H1 (cell line): ENCODE measurements at places on chromosomes 7 and 10.

DNA sequence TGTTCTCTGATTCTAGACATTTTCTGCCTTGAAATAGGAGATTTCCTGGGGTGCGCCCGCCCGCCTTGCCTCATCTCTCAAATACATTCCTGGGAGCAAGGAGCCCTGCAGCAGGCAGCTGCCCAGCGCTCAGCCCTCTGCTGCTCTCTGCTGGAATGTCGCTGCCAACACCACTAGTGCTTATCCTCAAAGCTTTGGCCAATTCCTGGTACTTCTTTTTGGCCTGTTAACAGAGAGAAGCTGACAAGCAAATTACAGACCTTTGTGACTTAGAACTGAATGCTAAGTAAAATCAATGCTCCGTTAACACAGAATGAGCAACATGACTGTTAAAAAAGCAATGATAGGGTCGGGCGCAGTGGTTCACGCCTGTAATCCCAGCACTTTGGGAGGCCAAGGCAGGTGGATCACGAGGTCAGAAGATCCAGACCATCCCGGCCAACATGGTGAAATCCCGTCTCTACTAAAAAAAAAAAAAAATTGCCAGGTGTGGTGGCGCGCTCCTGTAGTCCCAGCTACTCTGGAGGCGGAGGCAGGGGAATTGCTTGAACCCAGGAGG lies 41.9 kb upstream of the SYPL1 start:
- DNase-seq, result peak; percentile 63
- no peaks in the 10 kb centered on the region for H3K36me3 ChIP-seq
- H3K4me1 ChIP-seq, result no peaks in the 10 kb centered on the region

DNA sequence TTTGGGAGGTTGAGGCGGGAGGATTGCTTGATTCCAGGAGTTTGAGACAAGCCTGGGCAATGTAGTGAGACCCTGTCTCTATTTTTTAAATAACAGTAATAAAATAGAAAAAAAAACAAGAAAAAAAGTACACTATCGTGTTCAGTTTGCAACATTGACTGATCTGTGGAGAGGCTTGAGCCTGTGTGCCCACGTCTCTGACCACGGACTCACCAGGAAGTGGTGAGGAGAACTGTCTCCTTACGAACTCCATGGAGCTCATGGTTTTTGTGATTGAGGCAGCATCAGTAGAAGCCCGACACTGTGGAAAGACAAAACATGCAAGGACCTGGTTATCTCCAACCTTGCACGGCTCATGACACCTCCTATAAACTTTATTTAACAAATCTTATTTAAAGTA lies 23.9 kb upstream of the DNAJB6 start:
- no peak overlapping the region for H3K27ac ChIP-seq
- peaks cover 17% of the 10 kb centered on the region for H3K4me1 ChIP-seq
- no peak for DNase-seq
- H3K4me3 ChIP-seq, result no peak overlapping the region
- H3K36me3 ChIP-seq, result no peaks in the 10 kb centered on the region
- H3K27me3 ChIP-seq, result no peaks in the 10 kb centered on the region

DNA sequence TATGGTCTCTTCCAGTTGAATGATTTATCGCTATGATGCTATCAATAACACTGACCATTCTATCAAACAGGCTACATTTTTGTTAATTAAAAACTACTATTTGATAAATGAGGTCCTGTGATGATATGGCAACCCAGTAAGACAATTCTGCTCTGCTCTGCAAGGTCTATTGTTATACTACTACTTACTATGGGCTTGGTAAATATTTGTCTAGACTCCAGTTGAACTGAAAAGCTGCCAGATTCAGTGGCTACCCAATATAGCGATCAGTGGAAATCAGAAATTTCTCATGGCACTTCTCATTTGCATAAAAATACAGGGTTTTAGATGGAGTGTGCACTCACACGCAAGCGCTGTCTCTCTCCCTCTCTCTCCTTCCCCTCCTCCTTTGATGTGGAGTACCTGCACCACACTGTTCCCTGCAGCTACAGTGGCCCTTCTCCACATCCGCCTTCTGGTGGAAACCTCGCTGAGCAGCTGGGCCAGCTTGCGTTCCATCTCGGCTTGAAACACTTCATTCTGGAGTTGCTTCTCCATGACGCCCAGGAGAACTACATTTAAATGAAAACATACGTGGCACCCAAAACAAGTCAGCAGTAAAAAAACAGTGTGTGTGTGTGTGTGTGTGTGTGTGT lies 77.9 kb downstream of the KIAA1549 start:
- H3K36me3 ChIP-seq, result peaks cover 2% of the 10 kb centered on the region; the same call in 1 of the 2 replicates
- no peak overlapping the region for H3K27ac ChIP-seq
- no peak for DNase-seq

GRCh38 chr10:6091630-6092029 lies 2.8 kb downstream of the RBM17 start:
- no peaks in the 10 kb centered on the region for H3K36me3 ChIP-seq
- no peak overlapping the region for H3K27ac ChIP-seq
- H3K4me3 ChIP-seq, result no peak overlapping the region
- no peaks in the 10 kb centered on the region for H3K27me3 ChIP-seq
- no peak for DNase-seq

DNA sequence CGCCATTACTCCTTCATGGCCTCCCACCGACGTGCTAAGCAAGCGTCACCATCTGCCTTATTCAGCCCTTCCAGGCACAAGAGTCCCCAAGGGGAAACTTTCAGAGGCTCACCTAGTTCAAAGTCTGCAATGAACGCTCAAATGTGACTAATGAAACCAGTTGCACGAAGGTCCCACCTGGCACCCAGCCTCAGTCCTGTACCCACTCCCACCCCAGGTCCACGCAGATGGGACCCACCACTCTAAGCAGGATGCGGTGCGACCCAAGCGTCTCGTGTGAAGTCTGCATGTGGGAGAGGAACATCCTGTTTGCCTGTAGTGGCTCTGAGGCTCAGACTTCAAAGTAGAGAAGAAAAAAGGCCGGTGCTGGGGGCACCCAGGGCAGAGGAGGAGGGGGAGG lies 40.3 kb downstream of the RGS10 start:
- no peak for DNase-seq
- no peaks in the 10 kb centered on the region for H3K36me3 ChIP-seq
- no peak overlapping the region for H3K27ac ChIP-seq

- H3K36me3 ChIP-seq, result no peaks in the 10 kb centered on the region
- no peak overlapping the region for H3K27ac ChIP-seq
- H3K4me1 ChIP-seq, result no peaks in the 10 kb centered on the region
- no peak overlapping the region for H3K4me3 ChIP-seq
- H3K27me3 ChIP-seq, result no peaks in the 10 kb centered on the region
- no peak for DNase-seq
Measured at GRCh38 chr10:88640186-88640585, 24.1 kb upstream of the LIPF start.

- peaks cover 7% of the 10 kb centered on the region for H3K4me1 ChIP-seq
- H3K27me3 ChIP-seq, result no peaks in the 10 kb centered on the region
- H3K36me3 ChIP-seq, result no peaks in the 10 kb centered on the region
- H3K27ac ChIP-seq, result no peak overlapping the region
Measured at GRCh38 chr7:28061824-28062196, 118.8 kb downstream of the JAZF1 start.

DNA sequence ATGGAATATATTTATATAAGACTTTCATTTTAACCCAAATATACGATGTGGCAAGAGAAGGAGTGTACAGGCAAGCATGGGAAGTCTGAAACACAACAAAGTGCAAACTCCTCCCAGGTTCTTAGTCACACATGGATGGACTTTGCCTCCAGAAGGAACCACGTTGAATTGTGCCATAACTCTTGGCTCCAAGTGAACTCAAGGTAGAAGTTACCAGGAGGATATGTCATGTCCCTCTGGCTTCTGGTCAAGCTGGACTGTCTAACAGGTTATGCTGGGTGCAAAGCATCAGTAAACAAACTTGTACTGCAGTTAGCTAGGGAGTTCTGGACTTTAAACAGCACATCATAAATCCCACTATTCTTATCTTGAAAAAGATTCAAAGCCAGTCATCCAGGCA lies 328.3 kb upstream of the TEX47 start:
- H3K36me3 ChIP-seq, result no peaks in the 10 kb centered on the region
- H3K4me3 ChIP-seq, result no peak overlapping the region
- H3K27ac ChIP-seq, result no peak overlapping the region
- H3K4me1 ChIP-seq, result no peaks in the 10 kb centered on the region
- DNase-seq, result no peak

DNA sequence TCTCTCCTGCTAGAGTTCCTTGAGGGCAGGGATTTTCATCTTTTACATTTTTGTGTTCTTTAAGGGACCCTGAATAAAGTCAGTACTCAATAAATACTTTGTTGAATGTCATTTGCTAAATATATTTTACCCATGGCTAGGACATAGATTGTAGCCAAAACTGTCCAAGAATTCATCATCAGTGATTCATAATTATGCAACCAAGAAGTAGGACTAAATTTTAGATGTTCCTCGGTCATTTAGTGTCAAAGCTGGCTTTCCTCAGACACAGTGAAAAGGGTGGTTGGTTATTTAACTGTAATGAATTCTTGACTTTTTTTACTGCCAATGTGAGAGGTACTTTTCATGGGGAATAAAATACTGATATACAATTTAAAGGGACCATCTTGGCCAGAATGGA lies 3.3 kb downstream of the NUDT13 start:
- no peak for DNase-seq
- 0 out of 2 replicates have a peak, but pooled peaks cover 2% of the 10 kb centered on the region for H3K4me1 ChIP-seq
- no peaks in the 10 kb centered on the region for H3K27me3 ChIP-seq
- H3K27ac ChIP-seq, result no peak overlapping the region

GRCh38 chr7:140922741-140923345 lies 1.9 kb downstream of the BRAF start:
- no peak overlapping the region for H3K27ac ChIP-seq
- no peaks in the 10 kb centered on the region for H3K27me3 ChIP-seq
- H3K4me1 ChIP-seq, result peaks cover 8% of the 10 kb centered on the region
- H3K4me3 ChIP-seq, result 0 out of 2 replicates have a peak overlapping the region, but pooled peaks have one; percentile 80
- DNase-seq, result no peak

- H3K27me3 ChIP-seq, result no peaks in the 10 kb centered on the region
- peaks cover 9% of the 10 kb centered on the region for H3K4me1 ChIP-seq
- H3K27ac ChIP-seq, result no peak overlapping the region
- DNase-seq, result peak; percentile 28
Measured at GRCh38 chr7:43764039-43764761, 5.7 kb downstream of the BLVRA start.

DNA sequence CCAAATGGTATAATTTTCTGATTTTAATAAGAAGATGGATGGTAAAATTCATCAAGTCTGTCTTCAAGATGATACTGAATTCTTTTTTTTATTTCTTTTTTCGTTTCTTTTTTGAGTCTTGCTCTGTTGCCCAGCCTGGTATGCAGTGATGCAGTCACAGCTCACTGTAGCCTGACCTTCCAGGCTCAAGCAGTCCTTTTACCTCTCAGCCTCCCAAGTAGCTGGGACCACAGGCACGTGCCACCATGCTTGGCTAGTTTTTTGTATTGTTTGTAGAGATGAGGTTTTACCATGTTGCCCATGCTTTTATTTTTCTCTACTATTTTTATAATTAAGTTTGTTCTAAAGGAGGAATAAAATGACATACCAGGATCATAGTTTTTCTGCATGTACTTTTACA lies 52.1 kb upstream of the HELLS start:
- no peak for DNase-seq
- no peaks in the 10 kb centered on the region for H3K4me1 ChIP-seq
- H3K36me3 ChIP-seq, result no peaks in the 10 kb centered on the region
- no peak overlapping the region for H3K27ac ChIP-seq

GRCh38 chr7:140638173-140638791 lies 2.3 kb downstream of the DENND2A start:
- no peak overlapping the region for H3K27ac ChIP-seq
- H3K4me1 ChIP-seq, result peaks cover 27% of the 10 kb centered on the region
- H3K4me3 ChIP-seq, result no peak overlapping the region
- no peaks in the 10 kb centered on the region for H3K36me3 ChIP-seq
- H3K27me3 ChIP-seq, result peaks cover 24% of the 10 kb centered on the region

- H3K4me3 ChIP-seq, result no peak overlapping the region
- no peaks in the 10 kb centered on the region for H3K4me1 ChIP-seq
Measured at GRCh38 chr7:75969182-75969581, 25.2 kb downstream of the TMEM120A start.

GRCh38 chr7:22373388-22373787 lies 16.4 kb upstream of the RAPGEF5 start:
- H3K27ac ChIP-seq, result no peak overlapping the region
- no peaks in the 10 kb centered on the region for H3K4me1 ChIP-seq
- H3K27me3 ChIP-seq, result no peaks in the 10 kb centered on the region
- no peaks in the 10 kb centered on the region for H3K36me3 ChIP-seq

DNA sequence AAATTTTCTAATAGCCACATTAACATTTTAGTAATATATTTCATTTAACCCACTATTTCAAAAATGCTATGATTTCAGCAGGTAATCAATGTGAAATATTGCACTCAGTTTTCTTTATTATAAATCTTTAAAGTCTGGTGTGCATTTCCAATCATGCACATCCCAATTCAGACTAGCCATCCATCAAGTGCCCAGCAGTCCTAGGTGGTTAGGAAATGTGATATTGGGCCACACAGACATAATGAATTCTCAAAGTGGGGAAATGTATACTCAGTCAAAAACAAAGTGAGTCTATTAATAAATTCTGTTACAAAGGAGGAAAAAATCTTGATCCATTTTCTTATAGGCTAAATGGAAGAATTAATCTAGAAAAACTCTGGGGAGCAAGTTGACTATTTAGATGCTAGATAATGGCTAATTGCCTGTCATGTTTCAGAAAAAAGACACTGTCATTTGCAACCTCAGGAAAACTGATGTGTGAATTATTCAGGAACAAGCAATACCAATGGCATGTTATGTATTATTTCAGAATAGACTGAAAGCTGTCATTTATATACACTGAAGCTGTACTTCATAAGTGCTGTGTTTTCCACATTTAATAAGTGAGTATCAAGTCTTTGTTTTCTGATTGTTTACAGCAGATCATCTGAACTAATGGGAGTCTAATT lies 629.1 kb upstream of the ADARB2 start:
- H3K27ac ChIP-seq, result no peak overlapping the region
- no peaks in the 10 kb centered on the region for H3K36me3 ChIP-seq
- H3K4me1 ChIP-seq, result no peaks in the 10 kb centered on the region
- no peaks in the 10 kb centered on the region for H3K27me3 ChIP-seq
- no peak for DNase-seq

GRCh38 chr7:102211590-102212550 lies 74.8 kb upstream of the SH2B2 start:
- H3K36me3 ChIP-seq, result peaks cover 3% of the 10 kb centered on the region; the same call in 1 of the 2 replicates
- no peak overlapping the region for H3K4me3 ChIP-seq
